ENCODE measurements at places on chromosomes 12 and 14.

DNA sequence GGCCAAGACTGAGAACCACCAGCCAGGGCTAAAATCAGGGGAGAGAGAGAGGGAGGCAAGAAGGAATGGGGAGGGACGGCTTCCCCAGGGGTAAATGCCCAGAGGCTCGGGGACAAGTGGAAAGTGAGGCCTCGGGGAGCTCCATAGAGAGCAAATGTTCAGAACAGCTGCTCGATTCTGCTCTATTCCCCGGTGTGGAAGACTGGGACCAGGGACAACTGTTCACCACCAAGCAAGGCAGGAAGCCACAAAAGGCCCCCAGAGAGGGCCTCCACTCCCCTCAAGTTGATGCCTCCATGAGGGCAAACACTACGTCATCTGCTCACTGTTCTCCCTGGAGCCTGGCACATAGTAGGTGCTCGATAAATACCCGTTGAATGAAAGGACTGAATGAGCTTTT is 53.5 kb downstream of the IRF2BPL start:
- no peak for DNase-seq

GRCh38 chr14:53947094-53947445 is 9.6 kb downstream of the BMP4 start:
- DNase-seq = no peak

- DNase-seq = no peak
These were observed 1.2 kb upstream of the GOLGA5 start for GRCh38 chr14:92792885-92793284.

GRCh38 chr12:120719072-120719471 is 6.6 kb upstream of the ACADS start:
- DNase-seq = no peak

DNA sequence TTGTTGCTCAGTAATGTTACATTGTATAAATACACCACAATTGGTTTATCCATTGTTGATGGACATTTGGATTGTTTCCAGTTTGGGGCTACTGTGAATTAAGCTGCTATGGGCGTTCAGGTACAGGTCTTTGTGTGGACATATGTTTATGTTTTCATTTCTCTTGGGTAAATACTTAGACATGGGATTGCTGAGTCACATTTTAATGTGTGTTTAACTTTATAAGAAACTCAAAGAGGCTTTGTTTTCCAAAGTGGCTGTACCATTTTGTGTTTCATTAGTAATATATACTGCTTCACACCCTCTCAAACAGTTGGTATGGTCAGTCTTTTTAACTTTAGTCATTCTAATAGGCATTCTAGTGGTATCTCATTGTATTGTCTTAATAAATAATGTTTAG is 225.0 kb downstream of the SPTSSA start:
- no peak for DNase-seq

DNA sequence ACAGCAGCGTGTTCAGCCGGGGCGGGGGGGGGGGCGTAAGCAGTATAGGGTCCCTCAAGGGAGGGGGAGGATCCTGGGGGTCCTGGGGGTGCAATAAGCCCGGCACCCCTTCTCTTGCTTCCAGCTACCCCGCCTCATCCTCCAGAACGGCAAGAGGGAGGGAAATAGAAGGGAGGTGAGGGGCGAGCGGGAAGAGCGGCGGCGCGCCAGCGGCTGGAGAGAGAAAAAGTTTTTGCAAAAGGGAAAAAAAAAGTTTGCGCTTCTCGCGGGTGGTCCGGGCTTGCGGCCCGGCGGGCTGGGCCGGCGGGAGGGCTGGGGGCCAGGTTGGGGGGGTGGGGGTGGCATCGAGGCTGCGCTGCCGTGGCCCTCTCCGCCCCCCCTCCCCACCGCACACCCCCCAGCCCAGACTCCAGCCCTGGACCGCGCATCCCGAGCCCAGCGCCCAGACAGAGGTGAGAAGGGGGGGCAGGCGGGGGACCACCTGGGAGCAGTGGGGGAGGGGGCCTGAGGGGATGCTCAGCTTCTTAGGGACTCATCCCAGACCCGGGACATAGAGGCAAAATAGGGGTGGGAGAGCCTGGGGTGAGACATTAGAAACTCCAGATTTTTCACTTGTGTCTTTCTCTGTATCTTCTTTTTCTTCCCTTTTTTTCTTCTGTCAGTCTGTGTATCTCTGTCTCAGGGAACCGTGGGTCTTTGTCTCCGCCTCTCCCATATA is at the start of gene GLI1:
GLI1 (plus strand) TSS at position 36 of the 718 bp plus-strand sequence. CDS start 3,907 bp downstream, outside the sequence.
- DNase-seq = no peak

GRCh38 chr12:31494455-31494854 is 96.5 kb downstream of the DENND5B start:
- DNase-seq = no peak

- no peak for DNase-seq
These were observed 10.8 kb downstream of the PIGH start for GRCh38 chr14:67589204-67589770.

- DNase-seq = no peak
These were observed 7.5 kb upstream of the TRHDE start for GRCh38 chr12:72264548-72265175.

- DNase-seq = no peak
These were observed 32.3 kb downstream of the BCL11B start for GRCh38 chr14:99239661-99240092.

All from activated CD4-positive, CD25-positive, alpha-beta regulatory T cell (primary cell).